ENCODE measurements at places on chromosomes 16 and 17. TPM values are rescaled to one million over a fixed set of nuclear protein-coding genes. Genes with fewer than 3 reads are reported as not detected.

The KRT14 gene
- not detected for total RNA-seq

The HSD3B7 gene
- 27.6 TPM for total RNA-seq

The ZPBP2 gene
- not detected for total RNA-seq

The KRTAP17-1 gene
- not detected for total RNA-seq

The METTL26 gene
- 88.6 TPM for total RNA-seq

Measured in aortic smooth muscle cell (primary cell).